Kidney epithelial cell (primary cell): ENCODE measurements at places on chromosomes 11 and 22. TPM values are rescaled to one million over a fixed set of nuclear protein-coding genes. Genes with fewer than 3 reads are reported as not detected.
A peak's percentile ranks its signal among the peaks of the same experiment; 100 is the strongest.

DNA sequence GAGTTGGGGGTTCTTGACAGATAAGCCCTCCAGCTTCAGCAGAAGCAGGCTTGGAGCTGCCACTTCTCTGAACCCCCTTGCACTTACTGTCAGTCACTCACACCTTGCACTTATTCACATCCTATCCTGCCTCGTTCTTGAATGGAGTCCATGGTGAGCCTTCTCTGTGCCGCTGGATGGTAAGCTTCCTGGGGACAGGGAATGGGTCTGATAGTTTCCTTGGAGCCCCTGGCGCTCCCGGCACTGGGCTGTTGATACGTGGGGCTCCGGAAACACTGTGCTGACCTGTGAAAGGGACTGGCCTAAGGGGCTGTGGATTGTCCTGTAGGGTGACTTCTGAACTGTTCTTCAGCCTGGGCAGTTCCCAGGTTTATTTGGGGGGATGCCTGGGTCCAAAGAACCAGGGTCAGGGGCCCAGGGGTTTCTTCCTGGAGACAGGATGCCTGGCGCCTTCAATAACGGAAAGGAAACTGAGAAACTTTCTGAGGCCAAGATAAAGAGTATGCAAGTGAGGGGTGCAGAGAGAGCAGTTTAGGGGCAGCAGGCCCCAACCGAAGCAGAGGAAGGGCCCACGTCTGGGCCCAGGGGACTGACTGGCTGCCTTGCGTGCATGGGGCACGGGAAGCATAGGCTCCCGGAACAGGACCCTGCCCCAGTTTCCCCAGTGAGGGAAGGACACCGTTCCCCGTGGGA is 709 bp upstream of the ST3GAL4 start:
- DNase-seq: no peak

DNA sequence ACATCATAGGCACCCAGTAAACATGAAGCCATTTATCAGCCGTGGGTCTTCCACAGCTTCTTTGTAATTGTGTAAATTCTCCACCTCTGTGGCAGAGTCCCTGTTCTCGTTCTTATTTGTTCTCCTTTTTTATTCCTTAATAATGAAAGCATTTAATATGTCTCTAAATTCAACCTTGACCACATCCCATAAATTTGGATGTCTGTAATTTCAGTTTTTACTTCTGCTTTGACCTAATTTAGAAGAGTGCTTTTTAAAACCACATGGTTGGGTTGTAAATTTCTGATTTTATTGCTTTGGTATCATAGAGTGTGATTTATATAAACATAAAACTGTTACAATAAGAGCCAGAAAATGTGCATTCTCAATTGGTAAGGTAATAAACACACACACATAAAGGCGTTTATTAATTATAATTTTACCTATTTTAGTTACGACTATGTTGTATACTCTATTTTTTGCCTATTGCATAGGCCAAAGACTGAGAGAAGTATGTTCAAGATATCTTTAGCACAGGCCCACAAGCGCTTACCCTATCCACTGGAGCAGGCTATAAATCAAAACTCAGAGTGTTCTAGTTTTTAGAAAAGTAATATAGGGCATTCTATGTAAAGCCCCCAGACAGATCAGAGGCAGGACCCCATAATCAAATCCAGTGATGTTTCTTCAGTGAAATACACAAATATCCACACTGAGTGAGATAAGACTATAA is 58.0 kb upstream of the CCND1 start:
- no peak for DNase-seq

GRCh38 chr22:42680648-42681047 is 31.5 kb upstream of the CYB5R3 start:
- peak; percentile 87 for DNase-seq

- DNase-seq: no peak
These were observed 14.5 kb downstream of the SCGB1A1 start for GRCh38 chr11:62433141-62433903.

GRCh38 chr11:20563866-20564265 is 35.5 kb upstream of the SLC6A5 start:
- DNase-seq: no peak

DNA sequence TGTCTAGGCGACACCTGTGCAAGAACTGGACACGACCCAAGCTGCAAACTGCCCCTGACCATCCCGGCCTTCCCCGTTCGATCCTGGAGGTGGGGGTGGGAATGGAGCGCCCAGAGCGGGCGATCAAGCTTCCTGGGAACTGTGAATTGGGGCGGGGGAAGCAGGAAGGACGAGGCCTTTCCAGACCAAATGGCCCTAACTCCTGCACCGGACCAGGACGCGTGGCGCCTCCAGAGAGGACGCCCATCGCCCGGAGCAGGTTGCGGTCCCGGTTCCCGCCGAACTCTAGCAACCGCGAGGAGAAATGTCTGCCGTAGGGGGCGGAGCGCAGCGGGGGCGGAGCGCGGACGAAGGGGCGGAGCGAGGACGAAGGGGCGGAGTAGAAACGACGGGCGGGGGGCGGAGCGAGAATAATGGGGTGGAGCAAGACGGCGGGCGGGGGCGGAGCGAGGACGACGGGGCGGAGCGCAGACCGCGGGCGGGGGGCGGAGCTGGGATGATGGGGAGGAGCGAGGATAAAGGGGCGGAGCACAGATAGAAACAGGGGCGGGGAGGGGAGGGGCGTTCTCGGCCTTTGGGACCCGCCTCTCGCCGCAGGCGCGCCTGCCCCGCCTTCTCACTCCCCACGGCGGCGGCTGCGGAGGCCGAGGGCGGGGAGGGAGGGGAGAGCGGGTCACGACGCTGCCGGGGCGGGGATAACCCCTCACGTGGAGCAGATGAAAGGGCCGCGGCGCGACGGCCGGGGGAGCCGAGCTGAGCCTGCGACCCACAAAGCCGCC is at the start of gene ZNRF3:
Gene ZNRF3 (plus strand): TSS at position 695 of the 779 bp plus-strand sequence. CDS start 195 bp downstream, outside the sequence.
- DNase-seq: no peak

The EHF gene
- total RNA-seq: 45.8 and 47.3 TPM in 2 replicates

The PKNOX2 gene
- 0.42 and 0.68 TPM in 2 replicates for total RNA-seq

The OR6A2 gene
- total RNA-seq: not detected in 2 replicates

The C11orf52 gene
- total RNA-seq: 3.1 and 5.0 TPM in 2 replicates
